ENCODE measurements at places on chromosomes 1 and 21. TPM values are rescaled to one million over a fixed set of nuclear protein-coding genes. Genes with fewer than 3 reads are reported as not detected.

DNA sequence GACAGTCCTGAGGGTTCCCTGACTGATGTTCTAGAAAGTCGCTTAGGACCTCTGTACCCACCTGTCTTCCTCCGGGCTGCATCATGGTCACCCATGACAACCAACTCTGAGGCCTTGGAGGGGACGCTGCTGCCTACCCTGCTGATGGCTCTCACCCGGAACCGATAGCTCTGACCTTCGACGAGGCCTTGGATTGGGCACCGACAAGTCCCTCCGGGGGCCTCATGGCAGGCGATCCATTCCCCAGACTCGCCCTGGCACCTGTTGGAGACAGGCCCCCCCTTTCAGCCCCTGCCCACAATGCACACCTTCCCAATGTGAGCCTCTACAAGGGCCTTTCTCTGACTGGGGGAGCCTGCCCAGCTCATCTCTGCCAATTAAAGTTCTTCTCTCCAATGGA is 21.2 kb downstream of the MYOM3 start:
- DNase-seq, result no peak

DNA sequence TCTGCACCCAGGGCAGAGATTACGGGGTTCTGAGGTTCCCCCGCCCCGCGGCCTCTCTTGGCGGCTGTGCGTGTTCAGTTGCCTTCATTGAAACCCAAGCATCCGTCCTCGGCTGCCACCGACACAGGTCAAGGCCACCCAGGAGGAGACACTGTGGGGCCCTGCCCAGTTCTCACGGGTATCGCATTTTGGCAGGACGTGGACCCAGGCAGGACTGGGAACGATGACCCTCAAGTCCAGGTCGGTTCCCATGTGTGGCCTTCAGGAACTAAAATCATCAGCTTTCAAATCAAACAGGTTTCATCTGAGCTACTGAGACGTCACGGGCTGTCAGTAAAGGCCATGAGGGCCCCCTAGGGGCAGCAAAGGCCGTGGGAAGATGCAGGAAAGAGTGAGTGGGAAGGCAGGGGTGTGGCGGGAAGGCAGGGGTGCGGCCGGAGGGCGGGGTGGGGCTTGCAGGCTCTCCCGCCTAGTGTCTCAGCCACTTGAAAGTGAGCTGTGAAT is 7.0 kb upstream of the C1orf174 start:
- DNase-seq, result peak; percentile 39

DNA sequence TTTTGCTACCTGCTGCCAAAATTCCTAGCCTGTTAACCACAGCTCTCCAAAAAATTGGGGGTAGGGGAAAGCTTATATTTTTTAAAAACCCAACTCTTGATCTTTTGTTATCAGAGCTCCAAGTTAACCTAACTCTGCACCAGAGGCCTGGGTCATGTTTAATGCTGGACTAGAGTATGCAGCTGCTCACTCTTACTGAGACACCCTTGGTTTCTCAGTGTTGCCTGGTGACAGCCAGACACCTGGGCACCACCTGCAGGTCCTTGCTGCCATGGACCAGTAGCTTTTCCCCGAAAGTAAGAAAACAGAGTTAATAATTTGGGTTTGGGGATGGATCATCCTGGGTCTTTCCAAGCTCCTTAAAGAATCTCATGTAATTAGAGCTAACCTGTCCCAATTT is 30.1 kb downstream of the KCNJ6 start:
- DNase-seq, result no peak

DNA sequence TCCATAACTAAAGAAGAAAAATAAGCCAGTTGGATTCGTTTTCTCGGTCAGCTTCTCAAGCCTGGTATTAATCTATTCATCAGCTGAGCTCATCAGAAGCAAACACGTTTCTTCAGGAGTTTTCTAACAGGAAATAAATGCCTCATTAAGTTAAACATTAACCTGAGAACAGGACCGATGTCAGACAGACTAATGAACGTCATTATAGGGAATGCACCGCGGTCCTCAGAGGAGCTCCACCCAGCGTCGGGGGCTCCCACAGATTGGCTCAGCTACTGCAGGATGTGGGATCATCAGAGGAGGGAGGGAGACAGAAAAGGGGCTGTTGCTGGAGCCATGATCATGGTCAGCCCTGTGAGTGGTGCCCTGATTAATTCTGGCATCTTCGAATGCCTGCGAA is 615.4 kb downstream of the PTPRU start:
- DNase-seq, result no peak

- no peak for DNase-seq
These were observed 140.3 kb upstream of the ERRFI1 start for GRCh38 chr1:8166406-8166805.

- DNase-seq, result no peak
These were observed 54.0 kb downstream of the RUNX3 start for GRCh38 chr1:24875991-24876506.

- no peak for DNase-seq
These were observed 61.4 kb downstream of the EPHB2 start for GRCh38 chr1:22772014-22772413.

DNA sequence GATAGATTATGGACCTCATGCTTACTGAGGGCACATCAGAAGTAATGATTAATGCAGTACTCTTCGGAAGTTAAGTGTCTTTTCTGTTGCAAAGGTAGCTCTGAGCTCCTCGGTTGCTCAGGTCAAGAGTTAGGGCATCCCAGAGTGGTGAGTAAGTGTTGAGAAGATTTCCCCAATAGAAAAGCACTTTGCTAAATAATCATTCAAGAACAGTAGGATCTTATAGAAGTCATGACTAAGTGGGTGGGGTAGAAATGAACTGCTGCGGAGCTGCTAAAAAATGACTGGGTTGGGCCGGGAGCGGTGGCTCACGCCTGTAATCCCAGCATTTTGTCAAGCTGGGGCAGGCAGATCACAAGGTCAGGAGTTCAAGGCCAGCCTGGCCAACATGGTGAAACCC is 648.6 kb upstream of the CAMK1G start:
- no peak for DNase-seq

DNA sequence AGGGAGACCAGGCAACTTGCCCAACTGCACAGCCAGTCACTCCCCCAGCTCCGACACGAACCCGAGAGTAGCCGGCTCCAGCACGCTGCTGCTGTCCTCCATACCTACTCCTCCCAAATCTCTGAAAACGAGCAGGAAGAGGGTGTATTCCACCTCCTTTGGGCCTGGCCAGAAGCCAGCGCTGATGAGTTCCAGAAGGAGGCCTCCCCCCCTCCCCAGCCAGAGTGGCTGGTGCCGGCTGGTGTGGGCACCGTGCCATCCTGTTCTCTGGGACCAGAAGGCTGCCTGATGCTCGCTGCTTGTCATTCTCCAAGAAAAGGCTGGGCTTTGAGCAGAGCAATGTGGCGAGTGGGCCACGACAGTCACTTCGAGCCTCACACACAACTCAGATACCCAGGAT is 22.2 kb downstream of the KCNN3 start:
- no peak for DNase-seq

DNA sequence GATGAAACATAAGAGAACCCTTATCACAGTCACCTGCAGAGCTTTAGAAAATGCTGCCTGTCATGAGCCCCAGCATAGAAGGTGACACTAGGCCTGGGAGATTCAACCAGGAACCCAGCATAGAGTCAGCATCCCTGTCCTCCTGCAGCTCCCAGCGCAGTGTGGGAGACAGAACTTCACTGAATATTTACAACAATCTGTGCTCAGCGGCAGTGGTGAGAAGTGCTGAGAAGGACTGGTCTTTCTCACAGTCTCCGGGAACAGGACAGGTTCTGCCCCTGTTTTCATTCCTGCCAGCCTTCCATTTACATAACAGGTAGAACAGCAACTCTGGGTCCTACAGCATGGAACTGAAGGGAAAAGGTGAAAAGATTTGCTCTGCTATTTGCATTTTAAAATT is 83.5 kb upstream of the GADD45A start:
- no peak for DNase-seq

GRCh38 chr1:28087614-28088167 is 719 bp downstream of the EYA3 start:
- peak; percentile 63 for DNase-seq

DNA sequence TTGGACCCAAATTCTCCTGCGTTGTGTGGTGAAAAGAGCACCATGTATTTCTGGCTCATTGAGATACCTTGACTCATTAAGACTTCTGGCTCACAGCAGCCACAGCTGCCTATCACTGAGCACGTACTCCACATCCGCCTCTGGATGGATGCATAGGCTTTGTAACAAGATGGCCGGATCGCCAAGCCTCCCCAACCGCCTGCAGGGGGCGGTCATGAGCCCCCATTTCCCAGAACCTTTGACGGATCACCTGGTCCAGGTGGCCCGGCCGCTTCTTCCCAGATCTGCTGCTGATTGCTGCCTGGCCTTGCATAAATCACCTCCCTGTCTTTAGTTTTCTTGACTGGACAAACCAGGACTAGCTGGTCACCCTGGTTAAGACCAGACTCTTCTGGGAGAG is 156.5 kb upstream of the KLHDC7A start:
- peak; percentile 24 for DNase-seq

DNA sequence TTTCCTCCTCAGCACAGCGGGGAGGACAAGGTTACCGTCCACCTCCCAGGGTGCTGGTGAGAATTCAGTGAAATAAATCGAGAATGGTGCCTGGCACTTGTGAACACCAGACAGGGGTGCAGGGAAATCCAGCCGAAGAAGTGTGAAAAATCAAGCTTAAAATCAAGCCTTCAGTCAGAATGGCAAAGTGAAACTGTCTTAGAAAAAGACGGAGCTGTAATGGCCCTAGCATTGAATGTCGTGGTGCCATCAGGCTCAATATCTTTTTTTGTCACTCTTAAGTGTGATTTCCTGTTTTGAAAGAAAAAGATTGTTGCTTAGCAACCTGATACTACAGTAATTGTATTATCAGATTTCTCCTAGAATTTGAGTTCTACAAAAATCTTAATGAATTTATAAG is 22.1 kb downstream of the EDARADD start:
- no peak for DNase-seq

- no peak for DNase-seq
These were observed 13.8 kb upstream of the UBXN10 start for GRCh38 chr1:20172033-20172590.

- no peak for DNase-seq
These were observed 31.7 kb downstream of the TRIM11 start for GRCh38 chr1:228374711-228375577.

DNA sequence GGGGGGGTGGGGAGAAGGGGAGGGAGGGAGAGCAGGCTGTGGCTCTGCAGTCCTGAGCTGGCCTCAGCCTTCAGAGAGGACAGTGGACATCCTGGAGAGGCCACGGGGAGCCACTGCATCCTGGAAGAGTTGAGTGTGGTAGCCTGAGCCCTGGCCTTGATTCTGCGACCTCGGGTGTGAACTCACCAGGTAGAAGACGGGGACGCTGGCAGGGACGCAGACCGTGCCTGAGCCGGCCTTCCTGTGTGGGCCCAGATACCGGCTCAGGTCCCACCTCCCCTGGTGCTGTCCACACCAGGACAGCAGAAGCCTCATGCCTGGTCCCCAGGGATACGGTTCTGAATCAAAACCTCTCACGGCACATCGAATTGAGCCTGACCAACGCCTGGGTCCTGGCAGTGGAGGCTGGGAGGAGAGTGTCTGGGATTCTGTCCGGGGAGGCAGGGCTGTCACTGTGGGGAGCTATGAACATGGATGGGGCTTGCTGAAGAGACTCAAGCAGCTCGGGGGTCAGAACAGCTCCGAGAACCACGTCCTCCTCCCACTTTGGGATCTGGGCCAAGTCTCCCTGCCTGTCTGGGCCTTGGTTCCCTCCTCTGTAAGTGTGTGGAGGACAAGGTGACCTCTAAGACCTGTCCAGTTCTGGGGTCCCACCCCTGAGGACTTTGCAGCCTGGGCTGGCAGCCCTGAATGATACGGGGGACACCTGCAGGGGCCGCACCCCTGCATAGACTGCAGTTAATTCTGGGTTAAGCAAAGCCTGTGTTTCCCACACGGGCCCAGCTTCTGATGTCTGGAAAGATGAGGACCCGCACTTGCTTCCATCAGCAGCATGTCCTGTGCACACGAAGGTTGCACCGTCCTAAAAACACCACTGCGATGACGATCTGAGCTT is 30.4 kb downstream of the RRP1 start:
- DNase-seq, result no peak

DNA sequence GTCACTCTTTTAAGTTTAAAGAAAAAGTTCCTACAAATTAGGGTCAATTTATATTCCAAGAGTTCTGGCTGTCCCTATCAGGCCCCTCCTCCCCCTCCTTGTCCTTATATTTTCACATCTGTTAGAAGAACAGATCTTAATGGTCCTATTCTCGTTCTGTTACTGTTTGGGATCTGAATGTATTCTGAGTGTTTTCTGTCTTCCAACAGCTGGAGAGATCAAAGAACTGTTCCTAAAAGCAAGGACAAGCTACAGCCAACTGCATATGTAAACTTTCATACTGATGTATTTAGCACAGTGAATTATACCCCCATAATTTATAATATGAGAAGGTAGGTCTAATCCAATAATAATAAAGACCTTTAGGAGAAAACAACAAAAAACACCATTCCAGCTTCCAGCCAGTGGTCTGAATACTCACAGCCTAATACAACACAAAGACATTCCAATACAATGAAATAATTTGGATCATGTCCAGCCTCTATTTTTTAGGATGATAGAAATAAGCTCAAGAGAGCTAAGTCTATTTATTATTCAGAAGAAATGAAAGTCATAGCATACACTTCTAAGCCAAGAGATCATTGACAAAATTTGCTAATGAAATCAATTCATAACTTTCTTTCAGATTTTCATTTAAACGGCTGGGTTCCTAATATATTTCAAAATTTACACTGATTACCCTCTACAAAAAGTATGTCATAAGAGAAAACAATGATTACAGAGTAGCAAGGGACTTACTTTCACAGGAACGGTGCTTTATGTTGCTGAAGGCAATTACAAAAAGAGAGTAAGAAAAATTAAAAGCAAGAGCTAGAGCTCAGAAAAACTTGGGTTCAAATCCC is 25.3 kb downstream of the WLS start:
- DNase-seq, result no peak

GRCh38 chr1:175193527-175193910 is 943 bp upstream of the KIAA0040 start:
- DNase-seq, result no peak

DNA sequence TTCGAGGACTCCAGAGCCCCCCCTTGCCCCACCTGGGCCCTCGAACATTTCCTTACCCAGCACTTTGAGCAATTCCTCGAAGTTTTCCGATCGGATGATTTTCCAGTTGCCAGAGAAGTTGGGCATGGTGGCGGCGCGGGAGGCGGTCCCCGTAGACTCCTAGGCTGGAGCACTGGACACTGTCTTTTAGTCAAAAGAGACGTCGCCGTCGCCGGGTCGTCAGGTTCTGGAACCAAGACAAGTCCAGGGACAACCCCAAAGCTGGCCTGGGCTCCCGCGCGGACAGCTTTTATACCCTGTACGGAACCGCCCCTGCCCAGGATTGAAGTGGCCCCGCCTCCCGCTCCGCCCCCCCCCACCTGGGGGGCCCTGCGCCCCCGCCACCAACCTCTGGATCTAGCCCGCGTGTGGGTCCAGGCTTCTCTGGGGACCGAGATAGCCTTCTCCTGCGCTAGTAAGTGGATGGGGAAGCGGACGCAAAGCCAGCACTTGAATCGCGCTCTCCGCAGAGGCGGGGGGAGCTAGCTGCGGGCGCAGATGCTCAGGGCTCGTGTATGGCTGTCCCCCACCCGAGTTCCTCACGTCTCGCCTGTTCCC is at the start of gene CRABP2:
Gene CRABP2, minus strand, starts transcription at position 263 of the 597 bp plus-strand sequence. Its CDS starts 137 bp downstream, at position 126.
- DNase-seq, result peak; percentile 83

- no peak for DNase-seq
These were observed 132.7 kb upstream of the SERTAD4 start for GRCh38 chr1:210099921-210100320.

GRCh38 chr1:224851848-224852261 is 77.6 kb upstream of the DNAH14 start:
- DNase-seq, result no peak

GRCh38 chr1:47436979-47437446 is 831 bp upstream of the FOXD2 start:
- peak; percentile 58 for DNase-seq

SMCP gene
- not detected for total RNA-seq

MASP2 gene
- total RNA-seq, result 0.09 TPM

ATP5IF1 gene
- total RNA-seq, result 187 TPM

CDA gene
- total RNA-seq, result 0.96 TPM
